ENCODE measurements at places on chromosomes 12 and 14. TPM values are rescaled to one million over a fixed set of nuclear protein-coding genes. Genes with fewer than 3 reads are reported as not detected.

The ARMH4 gene
- 1.6 TPM for total RNA-seq

The CAND1 gene
- total RNA-seq, result 98.4 TPM

The GSC gene
- 0.52 TPM for total RNA-seq

The SOAT2 gene
- 0.61 TPM for total RNA-seq

The CCDC197 gene
- not detected for total RNA-seq

The PYGL gene
- total RNA-seq, result 6.8 TPM

The GLI1 gene
- 0.85 TPM for total RNA-seq

The KLRB1 gene
- total RNA-seq, result 22.6 TPM

The ADGRD1 gene
- total RNA-seq, result 0.94 TPM

The FSCB gene
- total RNA-seq, result not detected

The STAB2 gene
- 0.24 TPM for total RNA-seq

The FAM181A gene
- not detected for total RNA-seq

The FZD10 gene
- total RNA-seq, result 0.57 TPM
